ENCODE measurements at places on chromosomes 3 and 15.

DNA sequence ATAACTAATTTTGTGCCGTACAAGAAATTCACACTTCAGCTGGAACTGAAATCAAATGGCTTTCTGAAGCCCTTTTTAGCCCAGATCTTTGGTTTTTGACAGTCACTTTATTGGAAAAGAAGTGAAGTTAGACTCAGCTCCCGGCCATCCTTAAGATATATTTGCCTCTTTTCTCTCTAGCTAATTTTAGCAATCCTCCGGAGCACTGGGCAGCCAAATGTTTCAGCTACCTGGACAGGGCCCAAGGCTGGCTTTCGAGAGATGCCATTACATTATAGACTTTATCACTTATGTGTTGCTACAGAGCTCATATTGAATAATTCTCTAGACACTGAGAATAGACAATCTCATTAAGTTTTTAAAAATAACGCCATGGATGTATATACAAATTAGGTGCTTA lies 28.5 kb upstream of the RPL39L start:
- no peak for DNase-seq

DNA sequence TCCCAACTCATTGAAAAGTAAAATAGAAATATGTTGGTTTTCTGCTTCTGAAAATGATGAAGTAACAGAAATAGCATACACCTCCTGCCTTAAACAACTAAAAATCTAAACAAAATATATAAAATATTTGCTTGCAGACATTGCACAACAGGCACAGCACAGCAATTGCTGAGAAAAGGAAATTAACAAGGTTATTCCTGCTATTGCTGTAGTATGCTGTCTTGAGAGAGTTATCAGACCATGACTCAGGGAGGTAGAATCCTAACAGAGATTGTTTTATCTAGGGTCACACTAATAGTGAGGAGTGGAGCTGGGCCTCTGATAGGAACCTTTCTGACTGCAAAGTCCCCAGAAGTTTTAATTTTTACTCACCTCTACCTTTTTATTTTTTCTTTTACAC lies 72.6 kb downstream of the ZBTB20 start:
- DNase-seq, result no peak

DNA sequence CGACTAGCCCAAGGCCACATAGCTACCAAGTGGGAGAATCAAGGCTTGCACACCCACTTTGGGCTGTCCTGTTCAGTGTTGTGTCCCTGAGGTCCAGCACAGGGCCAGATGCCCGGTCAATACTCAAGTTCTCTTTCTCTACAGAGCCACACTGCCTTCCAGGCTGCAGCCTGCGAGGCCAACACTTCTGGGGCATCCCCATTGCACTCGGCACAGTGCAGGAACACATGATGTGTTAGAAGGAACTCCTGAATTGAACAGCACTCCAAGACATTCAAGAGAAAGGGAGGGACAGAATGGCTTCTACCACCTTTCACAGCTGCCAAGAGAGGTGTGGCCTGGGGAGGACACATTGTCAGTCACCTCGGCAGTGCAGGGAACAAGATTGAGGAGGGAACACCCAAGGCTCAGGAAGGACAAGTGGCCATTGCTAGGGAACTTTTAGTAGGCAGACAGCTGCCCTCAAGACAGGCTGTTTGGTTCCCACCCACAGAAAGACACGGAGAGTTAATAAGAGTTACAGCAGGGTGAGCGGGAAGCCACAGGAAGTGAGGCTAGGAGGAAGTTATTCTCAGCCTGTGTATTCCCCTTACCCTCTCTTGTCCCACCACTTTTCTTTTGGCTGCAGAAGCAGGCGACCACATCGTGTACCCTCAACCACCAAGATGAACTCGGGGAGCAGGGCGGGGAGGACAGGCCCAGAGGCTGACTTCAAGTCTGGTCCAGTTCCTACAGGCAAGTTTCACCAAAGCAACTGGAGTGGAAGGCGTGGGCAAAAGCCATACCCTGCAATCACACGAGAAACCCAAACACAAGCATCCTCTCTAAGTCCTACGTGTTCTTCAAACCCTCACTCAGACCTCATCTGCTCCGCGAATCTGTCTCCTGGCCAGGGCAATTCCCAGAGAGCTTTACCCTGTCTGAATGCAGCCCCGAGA lies 69.4 kb downstream of the SRGAP3 start:
- no peak for DNase-seq

DNA sequence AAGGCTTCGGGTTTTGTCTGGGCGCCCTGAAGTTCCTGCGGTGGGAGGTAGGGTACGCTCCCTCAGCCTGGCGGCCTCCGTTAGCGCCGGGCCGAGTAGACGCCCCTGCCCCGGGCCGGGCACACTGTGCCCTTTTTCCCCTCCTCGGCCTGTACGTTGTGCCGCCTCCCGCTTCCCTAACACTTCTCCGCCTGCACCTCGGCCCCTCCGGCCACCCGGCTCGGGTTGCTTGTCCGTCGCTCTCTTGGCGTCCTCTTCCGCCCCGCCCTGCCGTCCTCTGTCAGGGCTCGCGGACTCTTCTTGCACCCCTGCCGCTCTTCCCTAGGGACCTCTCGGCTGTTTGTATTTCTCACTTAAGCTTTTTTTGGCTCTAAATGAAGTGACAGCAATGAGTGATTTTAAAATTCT lies 384 bp downstream of the KNL1 start:
- no peak for DNase-seq

- no peak for DNase-seq
Measured at GRCh38 chr3:33372218-33373081, 67.8 kb downstream of the UBP1 start.
